ENCODE measurements at places on chromosomes 13 and 19.

GRCh38 chr19:33143897-33144405 lies 12.0 kb downstream of the WDR88 start:
- DNase-seq = peak; percentile 73

DNA sequence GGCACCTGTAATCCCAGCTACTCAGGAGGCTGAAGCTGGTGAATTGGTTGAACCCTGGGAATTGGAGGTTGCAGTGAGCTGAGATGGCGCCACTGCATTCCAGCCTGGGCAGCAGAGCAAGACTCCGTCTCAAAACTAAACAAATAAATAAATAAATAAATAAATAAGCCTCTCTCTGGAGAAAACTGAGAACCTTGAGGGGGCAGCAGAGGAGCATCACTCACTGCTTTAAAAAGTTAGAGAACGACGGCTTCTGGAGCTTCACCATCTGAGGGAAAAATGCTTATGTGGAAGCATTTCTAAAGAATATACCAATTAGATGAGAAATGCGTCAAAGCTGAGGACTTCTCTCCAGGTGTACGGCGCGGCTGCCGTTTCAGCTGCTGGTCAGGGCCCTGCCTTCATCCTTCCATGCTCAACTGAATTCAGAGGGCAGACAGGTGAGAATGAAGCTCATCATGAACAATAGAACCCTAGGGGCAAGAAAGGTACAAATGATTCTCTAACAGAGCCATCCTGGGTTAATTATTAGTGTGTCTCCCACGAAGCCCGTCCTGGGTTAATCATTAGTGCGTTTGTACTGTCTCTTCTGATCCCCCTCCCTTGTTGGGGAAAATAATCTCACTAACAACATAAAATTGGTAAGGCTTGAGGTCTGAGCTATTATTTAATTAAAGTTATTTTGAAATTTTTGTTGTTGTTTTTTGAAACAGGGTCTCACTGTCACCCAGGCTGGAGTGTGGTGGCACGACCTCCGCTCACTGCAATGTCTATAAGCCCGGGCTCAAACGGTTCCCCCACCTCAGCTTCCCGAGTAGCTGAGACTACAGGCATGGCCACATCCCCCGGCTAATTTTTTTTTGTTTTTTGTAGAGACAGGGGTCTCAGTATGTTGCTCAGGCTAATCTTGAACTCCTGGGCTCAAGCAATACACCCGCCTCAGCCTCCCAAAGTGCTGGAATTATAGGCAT lies 80.1 kb downstream of the IPO5 start:
- DNase-seq = peak; percentile 48

- DNase-seq = no peak
Observed at GRCh38 chr13:95710313-95710712, 33.4 kb downstream of the DNAJC3 start.

GRCh38 chr13:48750588-48751383 lies 97.1 kb downstream of the CYSLTR2 start:
- no peak for DNase-seq

- no peak for DNase-seq
Observed at GRCh38 chr19:585551-586110, 4.0 kb upstream of the HCN2 start.

GRCh38 chr19:12668932-12669269 lies 2.3 kb downstream of the WDR83 start:
- DNase-seq = peak; percentile 37

DNA sequence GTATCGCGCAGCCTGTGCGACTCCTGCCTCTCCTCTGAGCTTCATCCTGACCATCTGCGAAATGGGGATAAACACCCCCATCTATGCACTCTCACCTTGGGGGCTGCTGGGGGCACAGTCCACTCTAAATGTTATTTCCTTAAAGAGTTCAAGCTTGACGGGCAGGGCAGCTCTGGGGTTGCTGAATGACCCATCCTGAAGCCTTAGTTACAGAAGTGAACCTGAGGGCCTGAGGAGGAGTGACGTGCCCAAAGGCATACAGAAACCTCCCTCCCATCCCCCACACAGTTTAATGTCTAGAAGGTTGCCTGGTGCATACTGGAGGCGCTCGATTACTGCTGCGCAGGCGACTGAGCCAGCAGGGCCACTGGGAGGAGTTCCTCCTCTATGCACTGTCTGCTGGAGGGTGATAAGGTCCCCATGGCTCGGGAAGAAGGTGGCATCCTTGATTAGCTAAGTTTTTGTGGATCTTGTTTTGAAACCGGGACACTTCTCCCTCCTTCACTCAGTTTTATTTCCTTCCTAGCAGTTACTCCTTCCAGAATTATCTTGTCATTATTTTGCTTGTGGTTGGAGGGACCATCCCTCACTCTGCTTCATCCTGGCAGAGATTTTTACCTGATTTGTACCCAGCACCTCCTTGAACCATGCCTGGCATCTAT lies 572 bp upstream of the FKBP8 start:
- peak; percentile 93 for DNase-seq

- no peak for DNase-seq
Observed at GRCh38 chr13:108166078-108166477, 49.3 kb downstream of the LIG4 start.

DNA sequence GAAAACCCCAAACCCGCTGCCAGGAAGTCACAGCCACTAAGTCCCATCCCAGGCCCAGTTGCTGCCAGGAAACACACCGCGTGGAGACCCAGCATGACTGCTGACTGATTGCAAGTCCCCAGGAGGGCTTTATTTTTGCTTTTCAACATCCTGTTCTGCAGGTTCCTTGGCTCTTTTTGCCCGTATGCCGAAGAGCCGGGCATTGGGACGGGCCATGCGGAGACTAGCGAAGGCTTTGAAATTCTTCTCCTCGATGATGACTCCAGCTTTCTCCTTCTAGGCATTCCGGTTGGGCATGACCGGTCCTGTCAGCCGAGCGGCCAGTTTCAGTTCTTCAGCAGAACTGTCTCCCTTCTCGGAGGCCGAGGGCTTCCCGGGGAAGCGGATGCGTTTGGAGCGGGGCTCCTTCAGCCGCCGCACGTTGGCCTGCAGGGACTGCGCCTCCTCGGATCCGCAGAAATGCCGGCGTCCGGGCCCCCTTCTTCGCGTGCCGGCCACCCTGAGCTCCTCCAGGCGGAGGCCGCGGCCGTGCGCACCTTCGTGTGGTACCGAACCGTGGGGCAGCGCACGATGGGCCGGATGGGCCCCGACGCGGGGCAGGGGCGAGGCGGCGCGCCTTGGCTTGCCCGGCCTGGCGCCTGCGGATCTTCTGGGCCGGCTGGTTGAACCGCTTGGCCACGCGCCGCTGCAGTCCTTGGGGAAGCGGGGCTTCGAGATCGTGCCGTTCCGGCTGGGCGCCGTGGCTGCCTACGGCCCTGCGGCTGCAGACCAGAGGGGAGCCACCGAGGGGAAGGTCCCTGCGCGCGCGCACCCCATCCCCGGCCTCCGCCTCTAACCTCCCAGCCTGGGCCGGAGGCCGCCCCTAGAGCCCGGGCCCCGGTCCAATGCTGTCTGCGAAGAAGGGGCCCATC lies 15.2 kb downstream of the ZSCAN5C start:
- no peak for DNase-seq

DNA sequence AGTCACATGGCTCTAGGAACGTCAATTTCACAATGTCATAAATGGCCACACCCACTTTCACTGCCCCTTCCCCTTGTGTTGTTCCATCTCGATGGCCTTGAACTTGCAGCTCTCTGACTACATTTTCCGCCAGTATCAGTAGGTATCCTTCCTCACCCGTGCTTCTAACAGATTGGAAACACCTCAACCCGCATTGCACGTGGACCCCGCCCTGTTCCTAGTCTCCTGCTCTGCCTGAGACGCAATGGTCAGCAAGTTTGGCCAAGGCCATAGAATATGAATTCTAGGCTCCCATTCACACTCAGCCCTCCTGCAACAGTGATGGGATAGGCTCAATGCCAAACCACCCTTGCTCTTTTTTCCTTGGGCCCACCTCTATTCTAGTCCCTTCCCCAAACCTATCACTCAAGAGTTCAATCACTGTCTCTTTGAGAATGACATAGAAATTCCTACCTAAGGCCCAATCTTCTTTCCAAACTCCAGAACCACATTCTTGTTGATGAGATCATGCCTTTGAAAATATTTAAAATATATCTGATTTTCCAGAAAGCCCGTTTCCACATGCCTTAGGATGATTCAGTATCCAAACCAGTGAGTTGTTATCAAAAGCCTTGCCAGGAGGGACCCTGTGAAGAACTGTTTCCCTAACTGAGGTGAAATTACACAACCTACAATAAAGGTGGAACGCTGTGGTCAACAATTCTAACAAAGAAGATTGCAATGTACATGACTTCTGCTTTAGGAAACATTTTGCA lies 334.6 kb downstream of the MYO16 start:
- no peak for DNase-seq

GRCh38 chr19:33674626-33675367 lies 53.0 kb downstream of the CHST8 start:
- no peak for DNase-seq

GRCh38 chr19:2239771-2240770 lies 3.4 kb downstream of the SF3A2 start:
- peak; percentile 80 for DNase-seq

DNA sequence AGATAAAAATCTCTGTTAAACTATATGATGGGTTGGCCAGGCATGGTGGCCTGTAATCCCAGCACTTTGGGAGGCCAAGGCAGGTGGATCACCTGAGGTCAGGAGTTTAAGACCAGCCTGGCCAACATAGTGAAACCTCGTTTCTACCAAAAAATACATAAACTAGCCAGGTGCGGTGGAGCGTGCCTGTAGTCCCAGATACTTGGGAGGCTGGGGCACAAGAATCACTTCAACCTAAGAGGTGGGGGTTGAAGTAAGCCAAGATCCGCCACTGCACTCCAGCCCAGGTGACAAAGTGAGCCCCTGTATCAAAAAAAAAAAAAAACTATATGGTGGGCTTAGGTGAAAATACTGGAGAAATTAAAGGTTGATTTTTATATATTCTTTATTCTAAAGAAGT lies 11.3 kb downstream of the TBC1D4 start:
- DNase-seq = no peak

DNA sequence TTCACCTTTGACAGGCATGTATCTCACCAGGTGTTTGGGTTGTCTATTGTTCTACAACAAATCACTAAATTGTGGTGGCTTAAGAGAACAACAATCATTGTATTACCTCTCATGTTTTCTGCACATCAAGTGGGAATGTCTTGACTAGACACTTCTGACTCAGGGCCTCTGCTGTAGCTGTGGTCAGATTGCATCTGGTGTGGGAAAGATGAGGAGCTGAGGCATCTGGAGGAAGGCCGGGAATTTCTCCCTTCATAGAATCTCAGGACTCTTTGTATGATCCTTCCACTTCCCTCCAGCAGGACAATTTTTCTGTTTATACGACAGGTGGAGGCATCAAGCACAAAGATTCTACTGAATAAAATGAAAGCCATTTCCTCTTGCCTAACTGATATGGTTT lies 511.8 kb upstream of the NBEA start:
- no peak for DNase-seq

GRCh38 chr19:48553676-48554384 lies 1.9 kb downstream of the SULT2B1 start:
- DNase-seq = no peak

GRCh38 chr13:89361909-89362308 lies 1690.7 kb downstream of the SLITRK5 start:
- DNase-seq = no peak

- DNase-seq = no peak
Observed at GRCh38 chr13:23870356-23871140, 18.7 kb downstream of the MIPEP start.

Data from Kasumi-1 (cell line).